ENCODE measurements at places on chromosomes 5 and 9.

DNA sequence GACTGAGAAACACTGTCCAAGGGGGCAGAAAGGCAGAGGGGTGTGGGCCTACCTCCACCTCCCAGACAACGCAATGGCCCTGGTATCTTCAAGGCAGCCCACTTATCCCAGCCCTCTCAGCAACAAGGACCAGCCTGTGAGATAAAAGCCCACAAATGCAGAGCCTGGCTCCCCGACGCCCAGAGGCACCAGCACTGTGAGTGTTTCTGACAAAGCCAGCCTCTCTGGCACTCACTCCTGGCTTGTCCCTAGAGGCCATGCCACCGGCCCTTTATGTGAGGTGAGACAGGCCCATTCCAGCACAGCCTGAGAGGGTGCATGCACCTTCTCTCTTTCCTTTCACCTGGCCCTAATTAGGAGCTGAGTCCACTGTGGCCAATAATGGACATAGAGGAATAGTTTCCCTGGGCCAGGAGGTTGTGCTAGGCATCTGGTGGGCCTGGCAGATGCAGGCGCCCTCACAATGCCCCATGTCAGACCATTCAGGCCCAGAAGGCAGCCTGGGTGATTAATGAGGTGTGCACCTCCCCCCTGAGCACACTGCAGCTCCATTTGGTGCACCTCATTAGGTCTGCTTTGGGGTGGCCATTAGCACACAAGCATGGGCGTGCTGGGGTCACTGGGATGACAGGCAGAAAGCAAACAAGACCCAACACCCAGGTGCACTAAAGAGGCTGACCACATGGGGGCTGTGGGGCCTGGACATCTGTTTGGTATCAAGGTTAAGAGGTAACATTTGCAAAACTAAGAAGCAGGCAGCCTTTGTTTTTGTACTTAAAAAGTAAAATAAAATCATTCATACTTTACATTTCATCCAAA lies 176.0 kb downstream of the MED10 start:
- no peak for DNase-seq

DNA sequence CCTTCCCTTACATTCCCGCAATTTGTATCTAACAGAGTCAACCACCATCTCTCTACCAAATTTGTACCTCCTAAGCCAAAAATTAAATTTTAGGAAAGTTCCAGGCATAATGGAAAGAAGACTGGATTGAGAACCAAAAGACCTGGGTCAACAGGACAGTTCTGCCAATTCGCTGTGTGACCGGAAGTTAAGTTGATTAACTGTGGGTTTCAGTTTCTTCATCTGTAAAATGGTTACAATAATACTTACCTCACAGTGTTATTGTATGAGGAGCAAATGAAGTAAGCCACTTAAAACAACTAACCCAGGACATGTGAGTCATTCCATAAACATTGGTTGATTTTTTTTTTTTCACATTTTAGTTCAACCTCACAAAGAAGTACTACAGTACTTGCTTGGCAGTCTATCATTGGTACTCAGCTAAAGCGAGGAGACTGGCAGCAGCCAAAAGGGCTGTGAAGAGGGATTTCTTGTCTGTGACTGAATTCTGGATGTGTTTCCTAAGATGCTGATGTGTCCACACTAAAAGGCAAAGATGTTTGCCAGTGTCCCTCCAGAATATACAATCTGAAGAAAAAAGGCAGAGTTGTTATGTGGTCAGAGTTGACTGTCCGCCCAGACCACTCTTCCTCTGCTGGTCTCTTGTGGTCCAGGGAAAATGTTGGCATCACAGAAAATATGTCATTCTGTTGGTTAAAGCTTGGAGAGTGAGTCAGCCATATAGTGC lies 198.6 kb downstream of the TLE1 start:
- DNase-seq: no peak

DNA sequence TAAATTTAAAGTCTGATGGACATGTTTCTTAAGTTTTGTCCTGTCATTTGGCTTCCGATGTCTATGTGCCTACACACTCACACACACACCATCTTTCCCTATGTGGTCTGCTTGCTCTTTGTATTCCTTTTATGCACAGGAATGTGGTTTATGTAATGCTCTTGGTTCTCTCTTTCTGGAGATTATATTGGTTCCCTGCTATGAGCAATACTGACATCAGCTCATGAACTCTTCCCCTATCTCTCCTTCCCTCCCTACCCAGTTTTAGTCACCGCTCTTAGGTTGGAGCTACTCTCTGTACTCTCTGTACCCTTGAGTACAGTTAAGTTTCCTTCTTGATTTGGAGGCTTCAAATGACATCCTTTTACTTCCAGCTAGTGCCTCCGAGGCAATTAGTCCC lies 77.9 kb upstream of the MVB12B start:
- no peak for DNase-seq

GRCh38 chr9:121725008-121725775 lies 73.8 kb downstream of the DAB2IP start:
- DNase-seq: no peak

- no peak for DNase-seq
Observed at GRCh38 chr5:16455668-16456067, 9.9 kb downstream of the ZNF622 start.

DNA sequence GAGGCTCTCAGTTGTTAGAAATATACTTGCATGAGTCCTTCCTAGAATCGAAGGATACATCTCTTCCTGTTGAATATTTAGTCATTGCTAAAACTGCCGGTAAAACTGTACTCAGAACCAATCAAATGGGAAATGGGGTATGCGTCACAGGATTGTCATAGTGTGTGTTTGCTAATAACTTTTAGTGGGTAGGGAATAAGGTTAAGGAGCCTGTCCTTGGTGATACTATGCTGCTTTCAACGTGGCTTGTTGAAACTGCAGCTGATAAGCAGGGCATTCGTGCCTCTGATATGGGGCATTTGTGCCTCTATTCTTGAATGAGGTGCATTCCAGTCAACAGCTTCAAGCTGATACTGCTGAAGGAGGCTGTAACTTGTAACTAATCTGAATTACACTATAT lies 26.6 kb downstream of the HABP4 start:
- DNase-seq: no peak

DNA sequence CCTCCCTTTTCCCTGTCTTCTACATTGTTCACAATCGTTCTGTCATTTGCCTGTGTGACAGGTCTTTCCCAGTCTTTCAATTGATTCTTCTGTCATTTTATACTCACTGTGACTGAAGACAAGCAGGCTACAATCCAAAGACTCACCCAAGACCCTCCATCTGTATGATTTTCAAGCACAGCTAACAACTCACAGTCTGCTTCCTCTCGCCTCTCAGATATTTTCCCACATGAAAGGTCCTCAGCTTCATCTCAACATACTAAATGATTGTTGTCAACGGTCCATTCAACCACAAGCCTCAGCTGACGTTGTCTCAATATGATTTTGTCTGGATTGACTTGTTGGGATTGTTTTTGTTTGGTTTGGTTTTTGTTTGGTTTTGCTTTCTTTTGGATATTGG lies 346.5 kb downstream of the NFIB start:
- no peak for DNase-seq

- no peak for DNase-seq
Observed at GRCh38 chr5:171821286-171821685, 35.7 kb downstream of the SMIM23 start.

- no peak for DNase-seq
Observed at GRCh38 chr5:73182307-73182706, 9.3 kb downstream of the TMEM174 start.

DNA sequence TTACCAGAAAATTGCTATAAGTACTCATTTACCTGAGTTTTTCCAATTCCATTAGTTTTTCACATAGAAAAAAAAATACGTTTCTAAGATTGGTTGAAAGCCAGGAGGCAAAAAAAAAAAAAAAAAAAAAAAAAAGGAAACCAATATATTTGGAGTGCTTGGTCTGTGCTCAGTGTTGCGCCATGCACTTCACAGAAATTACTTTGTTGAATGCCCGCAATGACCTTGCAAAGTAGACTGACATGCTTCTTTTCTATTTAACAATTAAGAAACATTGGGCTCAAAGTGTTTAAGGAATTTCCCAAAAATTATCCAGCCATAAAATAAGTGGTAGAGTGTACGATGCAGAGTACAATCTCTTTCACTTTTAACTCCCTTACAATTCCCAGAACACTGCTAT lies 65.2 kb upstream of the PAPPA start:
- no peak for DNase-seq

Data from NCI-H1092 (cell line).